Fibroblast of skin of left quadriceps (primary cell): ENCODE measurements at places on chromosomes 2 and 18.
A peak's percentile ranks its signal among the peaks of the same experiment; 100 is the strongest.

DNA sequence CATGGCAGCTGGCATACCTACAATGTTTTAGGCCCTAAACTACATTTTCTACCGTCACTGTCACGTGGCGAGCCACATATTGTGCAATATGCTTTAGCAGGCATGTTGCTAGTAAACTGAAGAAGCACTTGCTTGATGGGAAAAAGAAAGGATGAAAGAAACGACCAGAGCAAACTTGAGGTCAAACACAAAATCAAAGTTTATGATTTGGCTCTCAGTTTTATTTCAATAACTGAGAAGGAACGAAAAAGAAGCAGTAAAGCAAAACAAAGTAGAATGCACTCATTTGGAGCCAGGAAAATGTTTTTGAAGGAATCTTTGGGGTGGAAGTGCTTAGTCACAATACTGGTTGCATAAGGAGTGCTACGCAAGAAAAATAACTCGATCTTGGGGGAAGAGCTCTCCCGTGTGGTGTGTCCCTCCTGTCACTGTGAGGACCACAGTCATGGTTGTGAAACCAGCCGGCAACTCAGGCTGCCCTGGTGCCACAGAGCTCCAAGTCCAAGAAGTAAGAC, 349.8 kb downstream of the RBM43 start:
- DNase-seq: peak; percentile 69

DNA sequence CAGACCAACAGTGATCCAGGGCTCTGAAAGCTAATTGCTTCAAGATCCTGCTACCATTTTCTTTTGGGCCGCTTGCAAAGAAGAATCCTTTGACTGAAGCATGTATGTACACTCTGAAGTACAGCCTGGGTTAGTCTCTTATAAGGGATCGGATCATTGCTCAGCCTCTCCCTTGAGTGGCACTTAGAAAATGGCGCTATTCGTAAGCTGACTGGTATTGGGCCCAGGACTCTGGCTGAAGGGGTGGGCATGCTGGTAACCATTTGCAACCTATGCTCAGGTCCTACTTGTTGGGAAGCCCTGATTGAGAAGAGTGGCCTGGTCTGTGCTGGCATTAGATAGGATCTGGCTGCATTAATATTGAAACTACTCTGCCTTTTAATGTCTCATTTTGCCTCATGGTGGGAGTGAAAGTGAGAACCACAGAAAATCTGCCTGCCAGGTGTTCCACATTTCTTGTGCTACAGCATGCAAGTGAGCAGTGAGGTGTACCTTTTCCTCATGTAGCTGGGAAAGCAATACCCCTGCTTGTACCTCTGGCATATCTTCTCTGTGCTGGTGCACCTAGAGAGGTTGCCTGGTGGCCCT, 661 bp upstream of the MGAT5 start:
- DNase-seq: no peak

GRCh38 chr2:29394311-29394980, 279.2 kb downstream of the CLIP4 start:
- no peak for DNase-seq

DNA sequence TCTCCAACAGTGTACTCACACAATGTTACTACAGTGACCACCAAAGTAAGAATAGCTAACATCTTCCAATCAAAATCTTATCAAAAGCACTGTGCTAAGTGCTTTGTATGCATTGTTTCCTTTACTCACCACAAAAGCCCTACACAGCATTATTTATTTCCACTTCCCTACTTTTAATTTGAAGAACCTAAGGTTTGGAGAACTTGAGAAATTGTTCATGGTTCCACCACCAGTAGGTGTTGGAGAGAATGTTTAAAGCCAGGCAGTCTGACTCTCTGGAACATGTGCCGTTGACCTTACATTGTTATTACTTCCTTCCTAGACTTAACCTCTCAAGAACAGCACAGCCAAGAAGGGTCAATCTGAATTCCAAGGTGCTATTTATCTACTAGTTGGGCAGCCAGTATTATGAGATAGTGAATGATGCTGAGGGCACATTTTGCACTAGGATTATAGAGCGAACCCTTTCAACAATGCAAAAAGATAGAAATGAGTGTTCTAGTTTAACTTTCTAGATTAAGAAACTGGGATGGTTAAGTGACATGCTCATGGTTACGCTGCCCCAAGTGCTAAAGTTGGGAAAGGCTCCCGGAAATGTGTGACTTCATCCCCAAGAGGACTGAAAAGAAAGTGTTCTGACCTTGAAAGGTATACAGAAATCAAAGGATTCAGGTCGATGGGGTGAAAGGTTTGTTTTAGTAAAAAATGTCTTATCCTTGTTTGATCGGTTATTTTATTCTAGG, 55.2 kb upstream of the FAM136A start:
- DNase-seq: no peak

- DNase-seq: peak; percentile 53
These were observed 61.0 kb upstream of the NFE2L2 start for GRCh38 chr2:177325554-177325953.

DNA sequence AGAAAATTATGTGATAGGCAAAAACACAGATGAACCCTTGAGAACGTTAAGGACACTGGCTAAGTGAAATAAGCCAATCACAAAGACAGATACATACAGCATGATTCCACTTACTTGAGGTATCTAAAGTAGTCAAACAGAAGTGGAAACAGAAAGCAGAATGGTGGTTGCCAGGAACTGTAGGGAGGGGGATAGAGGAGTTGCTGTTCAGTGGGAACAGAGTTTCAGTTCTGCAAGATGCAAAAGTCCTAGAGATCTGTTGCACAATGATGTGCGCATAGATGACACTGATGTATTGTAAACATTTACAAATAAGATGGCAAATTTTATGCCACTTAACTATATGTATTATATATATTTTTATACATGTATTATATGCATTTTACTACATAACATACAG, 59.7 kb downstream of the POLE4 start:
- no peak for DNase-seq

DNA sequence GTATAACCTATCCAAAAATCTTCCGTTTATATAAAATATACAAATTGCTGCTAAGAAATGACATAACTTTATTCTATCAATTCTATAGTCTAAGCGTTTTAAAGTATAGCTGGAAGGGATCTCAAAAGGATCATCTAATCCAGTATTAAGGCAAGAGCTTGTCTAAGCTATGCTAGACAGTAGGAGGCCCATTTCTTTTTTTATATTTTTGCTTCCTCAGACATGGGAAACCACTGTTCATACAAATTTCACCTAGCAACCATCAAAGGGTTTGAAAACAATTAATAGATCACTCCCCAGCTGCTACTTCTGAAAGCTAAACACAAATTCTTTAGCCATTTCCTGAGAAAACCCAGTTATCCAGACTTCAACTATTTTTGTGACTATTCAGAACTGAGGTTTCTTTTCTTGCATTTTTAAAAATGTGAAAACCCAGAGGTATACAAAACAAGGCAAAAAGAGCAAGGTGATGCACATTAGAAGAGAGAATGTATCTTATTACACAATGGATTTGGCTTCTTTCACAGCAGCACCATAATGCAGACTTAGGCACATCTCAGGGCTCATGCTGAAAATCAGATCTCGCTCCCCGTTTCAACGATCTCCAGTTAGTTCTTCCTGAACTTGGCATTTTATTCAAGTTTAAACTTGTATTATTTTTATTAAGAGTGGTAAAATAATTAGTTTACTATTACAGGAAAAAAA, 274.4 kb downstream of the LRP1B start:
- DNase-seq: no peak

DNA sequence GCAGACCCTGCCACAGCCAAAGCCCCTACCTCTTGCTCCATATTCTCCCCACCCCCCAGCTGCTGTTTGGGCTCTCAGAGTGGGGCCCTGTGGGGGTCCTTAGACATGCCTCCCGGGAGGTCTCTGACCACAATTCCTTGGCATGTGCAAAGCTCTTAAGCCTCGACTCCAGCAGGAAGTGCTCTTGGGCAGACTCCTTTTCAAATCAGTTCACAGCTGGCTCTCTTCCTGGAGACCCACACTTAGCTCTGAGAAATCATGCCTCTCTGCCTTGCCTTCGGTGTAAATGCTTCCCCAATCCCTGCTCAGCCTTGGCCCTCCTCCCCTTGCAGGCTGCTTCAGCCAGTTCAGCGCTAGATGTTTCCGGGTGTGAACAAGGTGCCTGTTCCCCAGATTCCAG, 46.9 kb downstream of the NGEF start:
- DNase-seq: no peak

DNA sequence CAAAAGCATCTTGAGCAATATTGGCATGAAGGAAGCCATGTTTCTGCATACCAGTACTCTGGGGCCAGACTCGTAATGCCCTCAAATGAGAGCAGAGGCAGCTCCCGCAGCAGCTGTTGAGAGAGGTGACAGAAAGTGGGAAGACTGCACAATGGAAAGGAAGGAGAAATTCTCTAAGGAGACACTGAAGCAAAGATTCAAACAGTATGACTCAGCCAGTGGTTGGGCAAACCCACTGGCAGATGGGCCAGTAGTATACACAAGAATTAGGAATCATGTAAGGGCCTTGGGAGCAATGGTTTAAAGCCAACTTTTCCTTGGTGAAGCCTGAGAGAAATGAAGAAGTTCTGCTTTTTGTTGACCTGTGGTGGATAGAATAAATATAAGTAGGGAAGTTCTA, 2092.7 kb upstream of the PIK3C3 start:
- DNase-seq: no peak

GRCh38 chr2:161273038-161273760, 35.0 kb upstream of the PSMD14 start:
- peak; percentile 30 for DNase-seq

DNA sequence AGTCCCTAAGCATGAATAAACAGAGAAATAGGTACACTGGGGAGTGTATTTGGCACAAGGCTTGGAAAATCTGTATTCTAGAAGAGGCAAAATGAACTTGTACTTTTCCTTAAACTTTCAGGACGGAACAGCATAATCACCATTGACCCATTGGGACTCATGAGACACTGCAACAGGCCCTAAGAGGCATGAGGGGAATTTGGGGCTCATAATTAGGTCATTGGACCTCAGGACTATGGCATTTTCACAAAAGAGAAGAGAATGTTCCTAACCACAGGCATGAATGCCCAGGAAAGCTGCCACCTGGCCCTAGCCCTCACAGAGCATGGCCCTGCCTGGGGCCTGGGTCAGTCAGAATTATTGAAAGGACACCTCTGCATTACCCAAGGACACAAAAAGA, 67.9 kb upstream of the PIK3C3 start:
- DNase-seq: no peak

DNA sequence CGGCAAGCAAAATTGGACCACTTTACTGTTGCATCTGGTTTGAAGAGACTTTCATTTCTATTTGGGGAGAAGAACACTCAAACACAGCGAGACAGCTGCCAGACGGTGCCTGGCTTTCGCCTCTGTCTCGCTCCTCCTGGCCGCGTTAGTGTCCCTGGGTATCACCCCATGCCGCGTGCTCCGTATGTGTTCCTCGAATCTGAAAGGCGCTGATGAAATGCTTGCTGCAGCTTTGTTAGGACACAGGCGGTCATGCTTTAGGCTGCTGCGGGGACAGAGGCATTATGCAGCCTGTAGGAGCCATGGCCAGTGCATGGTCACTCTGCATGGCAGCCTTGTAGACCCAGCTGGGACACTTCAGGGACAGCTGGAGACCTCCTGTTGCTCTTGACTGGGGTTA, 53.9 kb downstream of the LDLRAD4 start:
- no peak for DNase-seq

DNA sequence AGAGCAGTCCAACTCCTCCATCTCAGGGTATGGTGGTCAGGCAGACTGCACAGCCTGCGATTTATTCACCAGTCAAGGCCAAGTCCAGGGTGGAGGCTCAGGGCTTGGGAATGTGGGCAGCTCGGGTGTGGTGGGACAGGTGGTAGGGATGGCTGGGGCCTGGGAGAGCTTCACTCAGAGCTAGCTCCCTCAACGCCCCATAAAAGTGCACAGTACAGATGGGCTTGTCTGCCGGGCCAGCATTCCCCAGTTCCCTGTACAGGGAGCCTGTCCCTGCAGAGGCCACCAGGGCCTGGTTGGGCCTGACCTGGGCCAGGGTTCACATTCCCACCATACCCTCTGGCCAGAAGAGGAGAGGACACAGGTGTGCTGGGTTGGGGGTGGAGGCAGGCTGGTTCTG, 49.2 kb upstream of the OTOS start:
- no peak for DNase-seq

- DNase-seq: no peak
These were observed 79.4 kb downstream of the MARCHF4 start for GRCh38 chr2:216292886-216293301.

GRCh38 chr18:46721331-46721730, 35.5 kb downstream of the ST8SIA5 start:
- DNase-seq: no peak

GRCh38 chr2:63064197-63064596, 13.6 kb downstream of the OTX1 start:
- no peak for DNase-seq

DNA sequence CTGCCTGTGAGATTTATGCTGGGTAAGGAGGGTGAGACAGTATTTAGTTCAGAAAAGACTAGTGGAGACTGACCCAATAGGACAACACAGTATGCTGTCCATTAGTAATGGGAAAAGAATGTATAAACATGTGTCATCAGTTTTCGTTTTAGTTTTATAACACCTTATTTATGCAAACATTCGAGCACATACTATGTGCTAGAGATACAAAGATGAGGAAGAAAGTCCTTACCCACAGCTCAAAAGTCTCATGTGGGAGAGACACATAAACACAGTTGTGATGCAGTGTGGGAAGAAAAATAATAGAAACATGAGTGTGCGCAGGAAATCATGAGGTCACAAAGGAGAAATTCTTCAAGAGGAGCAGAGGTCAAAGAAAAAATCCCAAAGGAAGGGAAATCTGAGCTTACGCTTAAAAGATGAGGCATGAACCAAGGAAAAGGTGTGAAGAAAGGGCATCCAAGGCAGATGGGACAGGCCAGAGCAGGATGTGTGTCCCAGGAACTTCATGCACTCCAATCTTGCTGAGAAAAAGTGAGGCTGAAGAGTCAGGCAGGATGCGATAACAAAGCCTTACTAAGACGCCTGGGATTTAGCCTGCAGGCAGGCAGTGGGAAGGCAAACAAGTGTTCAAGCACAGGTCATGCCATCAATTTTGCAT, 8.1 kb downstream of the METTL21A start:
- peak; percentile 74 for DNase-seq

DNA sequence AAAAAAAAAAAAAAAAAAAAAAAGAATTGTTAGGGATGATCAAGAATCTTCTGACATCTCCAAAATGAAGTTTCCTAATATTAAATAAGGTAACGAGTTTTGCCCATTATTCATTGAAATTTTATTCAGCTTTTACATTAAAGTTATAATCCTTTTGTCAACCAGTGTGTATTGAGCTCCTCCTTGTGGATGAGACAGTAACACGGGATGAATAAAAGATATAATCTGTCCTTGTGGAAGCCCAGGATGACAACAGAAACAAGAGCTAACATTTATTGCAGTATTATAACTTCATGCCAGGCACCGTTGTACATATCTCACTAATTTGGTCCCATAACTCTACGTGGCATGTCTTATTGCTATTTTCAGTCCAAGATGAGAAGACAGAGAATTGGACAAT, 33.4 kb upstream of the SERPINB7 start:
- peak; percentile 33 for DNase-seq

DNA sequence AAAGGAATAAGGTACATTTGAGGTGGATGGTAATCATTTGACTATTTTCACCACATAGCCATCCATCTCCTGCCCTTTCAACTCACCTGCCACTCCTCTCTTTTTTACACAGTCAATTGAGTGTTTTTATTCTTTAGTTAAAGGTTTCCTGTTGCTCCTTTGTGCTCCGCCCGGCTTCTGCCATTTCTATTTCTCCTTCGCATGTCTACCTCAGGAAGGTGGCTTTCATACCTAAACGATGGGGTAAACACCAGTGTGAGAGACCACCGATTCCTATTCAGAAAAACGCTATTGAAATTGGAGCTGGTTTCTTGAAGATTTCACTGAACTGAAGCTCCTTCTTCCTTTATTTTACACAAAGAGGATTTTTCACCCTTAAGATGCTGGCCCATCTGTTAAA, 1628.0 kb upstream of the PIK3C3 start:
- no peak for DNase-seq
